Activated T-cell treated with anti-CD3 and anti-CD28 coated beads, Interleukin-2, amount 50 U/mL, for 4 hours (primary cell): ENCODE measurements at places on chromosomes 5 and 9.

DNA sequence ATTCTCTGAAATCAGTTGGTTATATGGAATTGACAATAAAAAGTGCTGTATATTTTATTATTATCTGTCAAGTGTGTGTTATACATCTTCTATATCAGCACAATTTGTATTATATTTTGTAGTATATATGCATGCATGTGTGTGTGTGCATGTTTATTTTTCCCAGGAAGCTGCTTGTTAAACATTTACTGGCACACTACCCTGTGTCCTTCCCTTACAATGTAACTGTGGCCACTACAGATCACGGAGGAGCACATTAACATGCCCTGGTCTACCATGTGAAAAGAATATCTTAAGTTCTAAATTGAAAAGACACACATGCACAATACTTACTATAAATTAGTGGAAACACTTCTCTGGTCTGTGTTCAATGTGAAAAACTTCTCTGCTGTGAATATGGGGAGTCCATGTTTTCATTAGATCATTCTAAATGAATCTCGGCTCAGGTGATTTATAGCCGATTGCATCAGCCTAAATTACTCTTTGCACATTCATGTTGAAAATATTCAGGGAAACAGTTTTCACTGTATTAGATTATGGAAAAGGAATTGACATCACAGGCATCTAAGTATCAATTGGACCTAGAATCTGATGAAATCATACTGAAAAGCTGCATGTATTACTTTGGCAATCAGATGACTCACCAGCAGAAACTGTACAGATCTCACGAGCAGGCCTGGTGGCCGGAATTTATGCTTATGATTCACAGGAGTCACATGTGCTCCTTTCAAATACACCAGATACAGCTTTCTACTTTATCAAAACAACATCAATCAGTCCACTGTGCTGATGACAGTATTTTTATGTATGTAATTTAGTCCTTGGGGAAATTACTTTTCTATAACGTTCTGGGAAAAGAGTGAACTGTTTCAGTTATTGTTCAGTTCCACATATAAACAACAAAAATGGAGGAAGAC lies 39.4 kb downstream of the LURAP1L start:
- DNase-seq = no peak

DNA sequence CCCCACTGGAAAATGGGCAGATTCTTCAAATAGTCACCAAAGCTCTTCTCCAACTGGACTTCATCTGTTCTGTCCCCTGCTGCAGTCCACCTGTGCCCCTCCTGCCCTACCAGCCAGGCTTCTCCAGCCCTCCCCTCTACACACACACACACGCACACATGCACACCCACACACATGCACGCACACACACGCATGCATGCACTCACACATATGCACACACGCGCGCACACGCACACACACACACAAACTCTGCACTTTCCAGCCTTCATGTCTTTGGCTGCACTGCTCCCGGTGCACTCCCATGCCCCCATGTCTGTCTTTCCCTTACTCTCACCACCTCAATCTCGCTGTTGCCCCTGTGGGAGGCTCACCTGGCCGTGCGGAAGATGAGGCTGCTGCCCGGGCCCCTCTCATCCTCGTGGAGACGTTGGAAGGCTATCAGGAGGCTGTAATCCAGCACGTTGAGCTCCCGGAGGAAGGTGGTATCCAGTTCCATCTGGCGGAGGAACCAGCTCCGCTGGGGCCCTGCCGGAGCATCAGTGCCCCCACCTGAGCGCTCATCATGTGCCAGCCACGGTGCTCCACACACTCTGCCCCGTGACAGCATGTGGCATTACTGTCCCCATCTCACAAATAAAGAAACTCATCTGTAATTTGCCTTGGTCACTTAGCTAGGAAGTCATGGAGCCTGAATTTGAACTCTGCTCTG lies 5.7 kb downstream of the PIP5KL1 start:
- DNase-seq = no peak

GRCh38 chr5:180071531-180072255 lies at the start of gene RNF130:
Gene RNF130 (minus strand): TSS chr5:180071759. CDS start chr5:180071702, 57 bp downstream.
- peak; percentile 82 for DNase-seq

DNA sequence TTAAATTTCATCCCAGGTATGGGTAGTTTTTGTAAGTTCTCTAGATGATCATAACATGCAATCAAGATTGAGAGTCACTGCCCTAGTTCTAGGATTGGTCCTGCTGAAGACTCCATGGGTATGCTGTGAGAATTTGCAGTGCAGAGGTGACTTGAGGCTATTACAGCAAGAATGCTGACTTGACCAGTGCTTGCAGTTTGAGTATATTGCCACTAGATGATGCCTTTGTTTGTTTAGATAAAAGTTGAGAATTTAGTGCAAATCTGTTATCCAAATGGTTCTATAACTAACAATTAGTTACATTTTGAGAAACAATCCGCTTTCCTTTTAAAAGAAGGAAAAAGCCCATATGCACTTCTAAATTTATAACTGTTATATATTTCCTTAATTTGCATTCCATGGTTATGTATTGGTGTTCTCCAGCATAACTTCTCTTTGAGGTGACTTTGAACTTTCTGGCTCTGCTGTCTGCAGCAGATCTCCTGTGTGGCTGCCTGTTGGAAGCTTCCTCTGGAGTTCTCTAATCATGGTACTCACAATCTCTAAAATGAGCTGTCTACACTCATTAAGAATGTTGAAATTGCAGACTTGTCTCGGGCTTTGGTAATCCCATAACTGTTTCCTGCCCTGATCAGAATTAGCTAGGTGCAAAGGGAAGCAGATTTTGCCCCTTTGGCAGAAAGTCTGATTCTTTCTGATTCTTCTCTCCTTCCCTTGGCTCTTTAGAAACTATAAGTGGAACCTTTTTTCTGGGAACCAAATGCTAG lies 24.9 kb downstream of the MELK start:
- no peak for DNase-seq

DNA sequence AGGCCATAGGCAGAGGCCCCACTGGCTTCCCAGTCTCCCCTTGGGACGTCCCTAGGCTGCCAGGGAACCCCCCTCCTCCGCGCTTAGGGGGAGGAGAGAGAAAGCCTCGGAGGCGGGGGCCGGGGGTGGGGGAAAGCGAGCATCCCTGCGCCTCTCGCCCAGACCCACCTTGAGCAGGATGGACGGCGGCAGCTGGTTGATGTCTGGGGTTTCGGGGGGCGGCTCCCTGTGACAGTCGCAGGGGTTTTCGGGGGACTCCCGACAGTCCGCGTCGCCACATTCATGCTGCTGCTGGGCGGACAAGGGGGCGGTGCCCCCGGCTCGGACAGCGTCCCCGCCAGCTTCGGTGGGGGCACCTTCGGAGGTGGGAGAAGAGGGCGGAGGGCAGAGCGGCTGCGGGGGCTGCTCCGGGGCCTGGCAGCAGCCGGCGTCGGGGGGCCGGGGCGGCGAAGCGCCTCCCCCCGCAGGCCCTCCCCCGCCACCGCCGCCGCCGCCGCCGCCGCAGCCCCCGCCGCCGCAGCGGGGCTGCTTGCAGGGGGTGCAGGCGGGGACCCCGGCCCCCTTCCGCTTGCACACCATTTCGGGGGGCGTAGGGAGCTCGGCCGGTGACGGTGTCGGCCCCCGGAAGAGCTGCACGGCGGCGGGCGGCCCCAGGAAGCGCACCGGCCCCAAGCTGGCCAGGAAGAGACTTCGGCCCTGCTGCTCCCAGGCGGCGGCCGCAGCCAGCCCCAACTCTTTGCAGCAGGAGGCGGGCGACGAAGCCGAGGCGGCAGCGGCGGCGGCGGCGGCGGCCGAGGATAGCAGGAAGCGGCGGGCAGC lies 1.2 kb downstream of the FBXL17 start:
- DNase-seq = peak; percentile 36

- no peak for DNase-seq
These were observed 466.1 kb downstream of the TLR4 start for GRCh38 chr9:118170032-118170955.

- no peak for DNase-seq
These were observed 17.5 kb upstream of the NDUFB6 start for GRCh38 chr9:32590476-32590875.

GRCh38 chr5:17228821-17229291 lies 11.4 kb downstream of the BASP1 start:
- no peak for DNase-seq

DNA sequence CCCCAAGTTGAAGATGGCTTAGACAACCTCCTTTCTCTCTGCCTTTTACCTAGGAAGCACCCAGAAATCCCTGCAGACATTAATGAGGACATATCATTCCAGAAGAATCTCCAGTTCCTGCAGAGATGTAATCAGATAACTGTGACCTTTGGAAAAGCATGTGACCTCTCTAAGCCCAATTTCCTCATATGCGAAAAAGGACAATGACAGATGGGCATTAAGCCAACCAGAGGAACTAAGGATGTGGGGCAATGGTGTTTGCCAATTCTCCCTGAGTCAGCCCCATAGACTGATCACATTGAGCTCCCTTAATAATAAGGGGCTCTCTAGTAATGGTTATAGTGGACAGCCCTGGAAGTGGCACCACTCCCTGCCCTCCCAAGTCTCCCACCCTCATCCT lies 10.1 kb upstream of the FOXI1 start:
- no peak for DNase-seq

DNA sequence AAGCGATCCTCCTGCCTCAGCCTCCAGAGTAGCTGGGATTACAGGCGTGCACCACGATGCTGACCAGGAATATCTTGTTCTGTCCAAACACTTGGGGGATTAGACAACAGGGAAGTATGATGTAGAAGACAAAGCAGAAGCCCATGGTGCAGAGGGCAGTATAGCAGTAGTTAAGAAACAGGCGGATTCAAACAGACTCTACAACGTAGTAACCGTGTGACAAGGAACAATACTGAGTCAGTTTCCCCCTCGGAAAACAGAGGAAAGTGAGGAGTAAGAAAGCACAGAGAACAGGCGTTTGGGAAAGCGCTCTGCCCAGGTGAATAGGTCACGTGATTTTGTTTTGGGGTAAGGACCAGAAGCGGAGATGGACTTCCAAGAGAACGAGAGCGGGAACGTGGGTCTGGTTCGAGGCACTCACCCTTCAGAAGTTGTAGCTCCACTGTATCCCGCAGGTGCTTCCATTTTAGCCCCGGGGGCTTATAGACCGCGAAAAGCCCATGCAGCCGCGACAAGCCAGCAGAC lies 306 bp downstream of the TRUB2 start:
- no peak for DNase-seq

DNA sequence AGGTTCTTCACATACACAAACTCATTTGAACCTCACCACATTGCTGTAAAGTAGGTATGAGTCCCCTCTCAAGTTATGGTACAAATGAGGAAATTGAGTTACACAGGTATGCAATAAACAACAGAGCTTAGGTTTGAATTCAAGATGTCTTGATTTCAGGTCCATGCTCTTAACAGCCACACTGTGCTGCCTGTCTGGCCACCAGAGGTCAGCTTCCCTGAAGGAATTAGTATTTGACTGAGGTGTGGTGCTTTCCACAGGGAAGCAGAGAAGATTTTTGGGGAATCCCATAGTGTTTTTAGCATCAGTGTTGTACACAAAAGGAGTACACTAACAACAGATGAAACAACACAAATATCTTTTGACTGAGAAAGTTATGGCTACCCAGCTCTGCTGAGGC lies 94.4 kb upstream of the ITGA1 start:
- peak; percentile 15 for DNase-seq

DNA sequence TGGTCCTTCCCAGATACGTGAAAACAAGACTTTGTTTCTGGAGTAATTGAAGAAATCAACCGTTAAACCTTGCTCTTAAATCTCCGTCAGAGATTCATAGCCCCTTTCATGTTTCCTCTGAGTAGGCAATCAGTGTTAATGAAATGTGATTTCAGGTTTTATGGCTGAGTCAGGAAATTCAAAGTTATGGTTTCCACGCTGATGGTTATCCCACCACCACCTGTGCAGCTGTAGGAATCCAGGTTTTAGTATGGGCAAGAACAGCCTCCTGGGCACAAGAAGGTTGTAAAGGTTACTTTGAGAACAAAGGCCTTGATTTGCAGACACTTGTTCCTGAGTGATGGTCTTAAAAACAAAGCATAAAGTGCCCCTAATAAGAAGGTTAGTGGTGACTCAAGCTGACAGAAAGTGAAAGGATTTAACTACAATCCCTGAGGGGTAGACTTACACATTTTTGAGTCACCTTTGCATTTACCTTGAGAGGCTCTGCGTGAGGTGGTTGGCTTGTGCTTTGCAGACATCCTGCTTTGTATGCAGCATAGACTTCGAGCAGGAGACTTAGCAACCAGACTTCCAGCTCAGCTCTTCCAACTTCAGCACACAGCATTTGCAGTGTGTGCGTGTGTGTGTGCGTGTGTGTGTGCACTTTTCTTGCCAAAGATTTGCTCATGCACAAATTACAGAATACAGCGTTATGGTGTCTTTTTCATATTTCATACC lies 159.6 kb downstream of the TLE4 start:
- DNase-seq = no peak
